ENCODE measurements at places on chromosomes 12 and 14. TPM values are rescaled to one million over a fixed set of nuclear protein-coding genes. Genes with fewer than 3 reads are reported as not detected.

DNA sequence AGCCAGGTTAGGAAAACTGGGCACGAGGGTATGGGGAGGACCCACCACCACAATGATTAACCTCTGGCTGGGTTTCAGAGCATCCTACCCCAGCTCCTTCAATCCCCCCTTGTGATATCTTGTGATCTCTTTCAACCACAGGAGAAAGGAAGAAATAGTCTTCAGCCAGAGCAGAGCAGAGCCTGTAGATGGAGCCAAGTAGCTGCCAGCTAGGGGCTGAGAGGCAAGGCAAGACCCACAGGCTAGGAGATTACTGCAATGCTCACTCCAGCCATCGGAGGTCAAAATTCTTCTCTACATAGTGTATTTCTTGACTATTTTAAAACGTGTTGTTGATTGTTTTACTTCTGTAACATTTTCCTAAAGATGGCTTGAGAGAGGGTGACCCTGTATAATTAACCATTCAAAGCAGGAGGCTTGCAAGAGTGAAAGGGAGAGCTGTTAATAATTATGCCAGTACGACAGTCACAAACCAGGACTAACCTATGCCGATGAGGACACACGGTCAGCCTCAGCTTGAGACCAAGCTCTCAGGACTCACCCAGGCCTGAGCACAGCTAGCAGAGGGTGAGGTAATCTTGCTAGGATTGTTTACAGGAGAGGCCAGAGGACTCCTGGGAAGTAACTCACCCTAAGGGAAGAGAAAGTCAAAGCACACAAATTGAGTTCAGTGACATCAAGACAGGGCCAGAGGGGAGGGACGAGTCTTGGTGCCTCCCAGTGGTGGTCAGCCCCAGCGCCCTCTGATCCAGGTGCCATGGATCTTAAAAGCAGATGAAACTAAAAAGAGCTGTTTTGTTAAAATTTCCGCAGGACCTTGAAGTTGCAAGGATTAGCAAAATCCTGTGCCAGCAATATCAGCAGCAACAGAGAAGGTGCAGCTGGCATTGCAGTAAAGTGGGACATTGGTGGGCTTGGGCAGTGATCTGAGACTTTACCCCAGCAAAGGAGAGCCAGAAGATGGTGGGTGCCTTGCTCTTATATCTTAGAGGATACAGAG, 29.8 kb upstream of the CDKN3 start:
- no peak for DNase-seq

DNA sequence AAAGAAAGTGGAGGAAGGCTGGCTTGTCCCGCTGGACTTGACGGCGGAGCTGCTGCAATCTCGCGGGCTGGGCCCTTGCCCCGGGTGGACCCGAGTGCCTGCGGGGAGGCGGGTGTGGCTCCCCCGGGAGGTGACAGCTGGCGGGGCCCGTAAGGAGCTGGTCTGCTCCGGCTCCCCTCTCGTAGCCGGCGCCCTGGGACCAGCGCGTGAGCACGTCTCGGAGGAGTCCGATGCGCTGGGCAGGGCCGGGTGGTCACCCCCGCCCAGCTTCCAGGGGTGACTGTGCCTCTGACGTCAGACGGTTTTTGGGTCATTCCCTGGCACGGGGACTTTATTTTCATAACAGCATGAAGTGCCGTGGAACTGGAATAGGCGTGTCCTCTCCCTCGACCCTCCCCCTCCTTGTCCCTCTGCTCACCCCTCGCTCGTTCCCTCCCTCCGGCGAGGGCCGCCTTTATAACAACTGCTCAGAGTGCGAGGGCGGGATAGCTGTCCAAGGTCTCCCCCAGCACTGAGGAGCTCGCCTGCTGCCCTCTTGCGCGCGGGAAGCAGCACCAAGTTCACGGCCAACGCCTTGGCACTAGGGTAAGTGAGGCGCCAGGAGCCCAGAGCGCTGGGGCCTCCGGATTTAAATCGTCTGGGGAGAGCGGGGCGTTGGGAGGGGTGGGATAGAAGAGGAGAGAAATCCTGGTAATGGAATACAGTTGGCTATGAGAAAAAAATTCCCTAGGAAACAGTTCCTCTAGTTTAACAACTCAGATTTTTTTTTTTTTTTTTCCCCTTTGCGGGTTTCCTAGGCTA, at the start of gene GPRC5A:
TSS of gene GPRC5A (plus strand) at position 483 of the 801 bp plus-strand sequence. CDS start 16,688 bp downstream, outside the sequence.
- DNase-seq = peak; percentile 95

DNA sequence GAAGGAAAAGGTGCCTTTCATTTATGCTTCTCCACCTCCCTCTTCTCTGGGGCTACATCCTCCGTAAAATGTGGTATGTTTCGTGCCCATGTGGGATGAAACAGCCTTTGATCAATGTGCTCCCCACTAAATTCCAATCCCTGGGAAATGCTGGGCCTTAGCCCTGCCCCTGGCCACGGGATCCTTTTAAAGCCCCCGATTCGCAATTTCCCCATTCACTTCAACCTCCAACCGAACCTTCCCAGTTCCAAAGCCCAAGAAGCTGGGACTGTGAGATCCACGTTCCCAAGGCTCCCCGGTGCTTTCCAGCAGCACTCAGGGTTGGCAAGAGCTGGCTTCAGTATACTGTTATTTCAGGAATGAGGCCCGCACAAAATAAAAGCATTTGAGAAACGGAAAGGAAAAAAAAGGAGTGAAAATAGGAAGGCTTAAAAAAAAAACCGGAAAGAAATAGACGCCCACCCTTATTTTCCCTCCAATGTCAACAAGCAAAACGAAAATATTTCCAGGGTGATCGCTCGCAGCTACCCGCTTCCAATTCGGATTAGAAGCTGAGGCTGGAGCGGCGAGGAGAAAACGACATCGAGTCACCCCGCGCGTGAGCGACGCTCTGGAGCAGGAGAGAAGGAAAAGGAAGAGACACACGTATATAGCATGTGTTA, 1.3 kb upstream of the FOXG1 start:
- DNase-seq = no peak

DNA sequence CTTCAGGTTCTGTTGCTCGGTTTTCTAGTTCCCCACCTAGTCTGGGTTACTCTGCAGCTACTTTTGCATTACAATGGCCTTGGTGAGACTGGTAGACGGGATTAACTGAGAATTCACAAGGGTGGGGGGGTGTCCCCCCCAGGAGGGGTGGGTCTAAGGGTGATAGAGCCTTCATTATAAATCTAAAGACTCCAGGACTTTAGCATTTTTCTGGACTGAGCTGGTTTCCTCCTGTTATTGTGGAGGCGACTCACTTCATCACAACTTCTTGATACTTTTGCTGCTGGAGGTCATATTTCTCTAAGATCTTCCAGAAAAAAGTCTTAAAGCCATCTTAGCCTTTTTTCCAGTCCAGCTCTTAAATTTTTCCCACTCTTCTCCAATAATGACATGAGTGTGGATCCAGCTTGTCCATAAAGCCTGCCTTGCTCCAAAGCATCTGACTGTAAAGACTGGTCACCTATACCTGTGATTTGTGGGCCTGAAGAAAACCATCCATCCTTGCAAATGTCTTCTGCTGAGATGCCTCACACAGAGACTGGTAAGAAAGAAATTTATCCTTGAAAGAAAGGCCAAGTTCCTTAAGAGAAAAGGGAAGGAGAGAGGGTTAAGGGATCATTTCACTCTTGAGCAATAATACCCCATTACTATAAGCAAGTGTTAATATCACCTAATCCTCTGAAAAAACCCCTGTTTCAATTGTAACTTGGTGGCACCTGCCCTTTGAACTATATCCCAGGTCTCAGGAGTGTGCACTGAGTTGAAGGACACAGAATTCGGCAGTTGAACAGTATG, 19.7 kb upstream of the SLC2A14 start:
- no peak for DNase-seq

GRCh38 chr14:74134484-74134883, 49.7 kb downstream of the LIN52 start:
- no peak for DNase-seq

DNA sequence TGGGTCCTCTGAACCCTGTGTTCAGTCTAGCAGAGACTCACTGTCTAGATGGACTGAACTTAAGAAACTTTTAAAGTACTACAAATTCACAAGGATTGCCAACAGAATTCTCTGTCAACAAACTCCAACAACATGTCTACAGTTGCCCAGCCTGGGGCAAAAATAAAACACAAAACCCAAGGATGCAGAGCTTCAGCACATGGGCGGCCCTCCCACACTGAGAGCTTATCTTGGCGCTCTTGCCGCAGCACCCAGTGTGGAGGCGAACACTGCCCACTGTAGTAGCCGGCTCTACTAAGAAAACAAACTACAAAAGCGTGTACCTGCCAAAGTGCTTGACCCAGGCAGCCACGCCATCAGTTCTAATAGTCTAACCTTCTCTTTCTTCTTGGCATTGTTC, 66.7 kb downstream of the PTPN21 start:
- no peak for DNase-seq

PRB2 gene
- total RNA-seq = not detected

WSCD2 gene
- total RNA-seq = 26.6 TPM

All from esophagus muscularis mucosa (tissue), 4 donors.